Hematopoietic multipotent progenitor cell treated with erythropoietin and hydrocortisone succinate and interleukin-3 and kit ligand, for 8 days (in vitro differentiated cells): ENCODE measurements at places on chromosomes 12 and 14.

GRCh38 chr12:13171921-13172859 lies 24.3 kb upstream of the EMP1 start:
- DNase-seq: no peak

GRCh38 chr12:28017873-28018255 lies 45.3 kb upstream of the PTHLH start:
- DNase-seq: no peak

- DNase-seq: no peak
Measured at GRCh38 chr12:108356835-108357806, 18.0 kb upstream of the CMKLR1 start.

GRCh38 chr14:96681829-96682228 lies 115.4 kb upstream of the VRK1 start:
- DNase-seq: no peak

DNA sequence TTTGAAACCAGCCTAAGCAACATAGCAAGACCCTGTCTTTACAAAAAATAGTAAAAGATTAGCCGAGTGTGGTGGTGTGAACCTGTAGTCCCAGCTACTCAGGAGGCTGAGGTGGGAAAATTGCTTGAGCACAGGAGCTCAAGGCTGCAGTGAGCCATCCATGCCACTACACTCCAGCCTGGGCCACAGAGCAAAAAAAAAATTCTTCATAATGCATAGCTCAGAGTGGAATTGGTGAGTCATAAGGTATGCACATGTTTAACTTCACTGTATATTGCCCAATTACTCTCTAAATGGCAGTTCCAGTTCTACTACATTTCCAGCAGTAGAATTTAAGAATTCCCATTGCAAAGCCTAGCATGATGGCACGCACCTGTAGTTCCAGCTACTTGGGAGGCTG lies 26.8 kb upstream of the CLIP1 start:
- no peak for DNase-seq

- DNase-seq: peak; percentile 29
Measured at GRCh38 chr12:93818488-93819049, 141.4 kb downstream of the CRADD start.

- DNase-seq: no peak
Measured at GRCh38 chr12:110862329-110862728, 15.5 kb downstream of the CCDC63 start.

- DNase-seq: no peak
Measured at GRCh38 chr12:19641235-19642080, 202.2 kb downstream of the AEBP2 start.

DNA sequence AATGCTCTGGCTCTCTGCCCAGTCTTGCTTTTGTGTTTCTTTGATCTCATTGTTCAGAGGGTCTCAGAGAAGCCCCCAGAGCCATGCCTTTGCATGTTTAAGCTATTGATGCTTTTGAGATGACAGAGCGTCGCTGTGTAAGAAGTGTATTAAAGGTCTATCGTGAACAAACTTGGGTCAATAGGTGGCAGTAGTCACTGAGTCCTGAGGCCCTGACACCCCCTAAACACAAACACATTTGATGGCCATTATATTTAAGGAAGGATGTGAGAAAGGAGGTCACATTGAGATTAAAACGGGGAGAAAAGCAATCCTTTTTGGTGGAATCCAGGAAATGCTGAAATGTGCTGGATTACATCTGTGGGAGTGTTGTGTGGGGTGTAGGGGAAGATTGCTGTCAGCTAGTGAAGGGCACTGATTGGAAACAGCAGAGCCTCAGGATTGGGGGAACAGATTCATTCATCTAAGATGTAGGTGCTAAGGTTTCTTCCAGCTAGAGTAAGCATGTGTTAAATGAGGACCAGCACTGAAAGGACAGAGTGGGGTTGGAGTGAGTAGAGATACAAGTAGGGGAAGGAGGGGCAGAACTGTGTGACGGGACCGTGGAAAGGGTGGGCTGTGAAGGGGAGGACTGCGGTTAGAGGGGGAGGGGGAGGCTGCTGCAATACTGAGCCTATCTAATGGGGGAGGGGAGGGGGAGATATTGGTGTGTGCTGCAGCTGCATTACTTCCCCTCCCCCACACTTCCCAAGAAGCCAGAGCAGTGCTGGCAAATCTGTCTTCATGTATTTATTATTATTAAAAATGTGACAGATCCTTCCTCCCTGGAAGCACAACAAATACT lies 12.7 kb downstream of the NGDN start:
- DNase-seq: no peak

- no peak for DNase-seq
Measured at GRCh38 chr12:120711411-120711810, 1.2 kb downstream of the UNC119B start.

GRCh38 chr12:77477907-77478533 lies 352.7 kb upstream of the NAV3 start:
- no peak for DNase-seq

DNA sequence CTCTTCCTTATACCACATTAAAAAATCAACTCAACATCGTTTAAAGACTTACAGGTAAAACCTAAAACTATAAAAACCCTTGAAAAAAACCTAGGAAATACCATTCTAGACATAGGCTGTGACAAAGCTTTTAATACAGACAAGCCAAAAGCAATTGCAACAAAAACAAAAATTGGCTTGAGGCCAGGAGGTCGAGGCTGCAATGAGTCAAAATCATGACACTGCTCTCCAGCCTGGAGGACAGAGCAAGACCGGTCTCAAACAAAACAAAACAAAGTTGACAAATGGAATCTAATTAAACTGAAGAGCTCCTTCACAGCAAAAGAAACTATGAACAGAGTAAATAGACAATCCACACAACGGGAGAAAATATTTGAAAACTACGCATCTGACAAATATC lies 1057.8 kb downstream of the FSCB start:
- DNase-seq: no peak

GRCh38 chr12:71605039-71605438 lies 58.6 kb downstream of the ZFC3H1 start:
- DNase-seq: no peak
